ENCODE measurements at places on chromosomes 4 and X. TPM values are rescaled to one million over a fixed set of nuclear protein-coding genes. Genes with fewer than 3 reads are reported as not detected.

FAAH2 gene
- total RNA-seq, result 1.2 TPM

DNA sequence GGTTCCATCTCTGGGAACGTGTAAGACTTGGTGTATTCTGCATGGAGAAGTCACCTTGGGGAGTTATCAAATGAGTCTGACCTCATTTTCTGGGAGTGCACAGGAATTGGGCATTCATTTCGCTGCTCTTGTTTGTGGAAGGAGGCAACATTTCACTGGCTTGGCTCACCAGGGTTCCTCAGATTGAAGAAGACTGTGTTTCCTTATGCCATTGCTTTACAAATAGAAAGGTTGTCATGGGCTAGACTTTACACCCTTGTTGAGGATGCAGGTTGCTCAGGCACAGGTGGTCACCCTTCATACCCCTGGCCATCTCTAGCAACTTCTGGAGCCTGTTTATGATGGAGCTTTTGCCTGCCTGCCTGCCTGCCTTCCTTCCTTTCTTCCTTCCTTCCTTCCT, 114.4 kb downstream of the AASDH start:
- H3K27me3 ChIP-seq, result no peaks in the 10 kb centered on the region
- H3K4me3 ChIP-seq, result no peak overlapping the region
- H3K4me1 ChIP-seq, result peaks cover 2% of the 10 kb centered on the region
- no peak overlapping the region for H3K27ac ChIP-seq
- no peak for DNase-seq
- H3K36me3 ChIP-seq, result peaks cover 2% of the 10 kb centered on the region

FOXR2 gene
- not detected for total RNA-seq

DNA sequence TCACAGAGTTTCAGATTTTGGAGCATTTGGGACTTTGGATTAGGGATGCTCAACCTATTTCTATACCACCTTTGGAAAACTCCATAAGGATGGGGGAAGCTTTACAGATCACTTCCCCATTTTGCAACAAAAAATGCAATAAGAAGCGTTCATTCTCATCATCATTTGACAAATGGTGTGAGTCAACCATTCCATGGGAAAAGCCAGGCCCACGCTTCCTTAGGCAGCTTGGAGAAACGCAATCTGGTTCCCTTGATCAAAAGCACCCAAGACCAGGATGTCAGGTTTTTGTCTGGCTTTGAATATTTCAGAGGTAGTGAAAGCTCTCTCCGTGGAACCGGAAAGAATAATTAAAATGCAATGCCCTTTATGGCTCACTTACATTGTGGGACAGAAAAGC, 79.3 kb upstream of the C4orf50 start:
- H3K4me3 ChIP-seq, result no peak overlapping the region
- H3K27me3 ChIP-seq, result peaks cover 30% of the 10 kb centered on the region
- H3K4me1 ChIP-seq, result no peaks in the 10 kb centered on the region
- H3K36me3 ChIP-seq, result peaks cover 2% of the 10 kb centered on the region

GRCh38 chr4:93749292-93749761, 79.2 kb upstream of the ATOH1 start:
- H3K4me1 ChIP-seq, result no peaks in the 10 kb centered on the region
- H3K36me3 ChIP-seq, result no peaks in the 10 kb centered on the region
- H3K27me3 ChIP-seq, result peaks cover 5% of the 10 kb centered on the region
- no peak overlapping the region for H3K4me3 ChIP-seq
- no peak for DNase-seq

GRCh38 chrX:97027384-97027922, 143.7 kb downstream of the RPA4 start:
- DNase-seq, result no peak
- no peaks in the 10 kb centered on the region for H3K36me3 ChIP-seq
- H3K4me3 ChIP-seq, result no peak overlapping the region
- H3K27ac ChIP-seq, result no peak overlapping the region
- peaks cover 2% of the 10 kb centered on the region for H3K4me1 ChIP-seq
- H3K27me3 ChIP-seq, result no peaks in the 10 kb centered on the region
